Naive thymus-derived CD8-positive, alpha-beta T cell (primary cell): ENCODE measurements at places on chromosomes 3 and 15.

DNA sequence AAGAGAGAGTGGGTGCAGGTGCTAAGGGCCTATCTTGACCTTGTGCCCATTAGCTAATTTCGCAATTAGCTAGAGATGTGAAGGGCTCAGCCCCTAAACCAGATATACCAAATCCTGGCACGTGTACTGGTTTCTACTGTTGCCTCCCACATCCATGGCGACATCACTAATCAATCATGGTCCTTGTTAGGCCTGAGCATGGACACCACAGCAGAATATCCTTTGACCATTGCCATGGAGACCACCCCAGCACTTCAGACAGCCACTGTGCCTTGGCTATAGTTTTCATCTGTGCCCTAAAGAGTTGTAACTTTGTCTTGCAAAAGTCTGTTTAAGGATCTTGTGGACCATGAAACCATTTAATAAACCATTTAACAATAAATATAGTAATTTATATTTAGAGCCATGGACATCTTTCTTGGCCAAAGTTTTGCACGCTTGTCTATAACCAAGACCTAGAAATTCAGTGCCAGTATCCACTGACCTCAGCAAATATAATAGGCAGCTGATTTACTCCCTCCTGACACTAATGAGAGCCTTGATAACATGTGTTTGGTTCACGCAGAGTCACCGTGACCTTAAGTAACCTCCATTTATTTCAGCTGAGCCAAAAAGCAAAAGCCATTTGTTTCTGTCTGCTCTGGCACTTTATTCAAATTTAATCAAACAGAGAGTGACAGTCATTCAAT, 43.4 kb downstream of the COLQ start:
- no peak overlapping the region for H3K4me3 ChIP-seq
- no peaks in the 10 kb centered on the region for H3K27me3 ChIP-seq
- no peak overlapping the region for H3K27ac ChIP-seq
- H3K36me3 ChIP-seq, result peaks cover 2% of the 10 kb centered on the region
- DNase-seq, result no peak

GRCh38 chr3:189626286-189626685, 4.9 kb upstream of the TP63 start:
- no peak overlapping the region for H3K27ac ChIP-seq
- H3K36me3 ChIP-seq, result no peaks in the 10 kb centered on the region
- peaks cover 10% of the 10 kb centered on the region for H3K4me1 ChIP-seq
- H3K4me3 ChIP-seq, result no peak overlapping the region

- no peaks in the 10 kb centered on the region for H3K27me3 ChIP-seq
- H3K36me3 ChIP-seq, result peaks cover 8% of the 10 kb centered on the region
- no peak for DNase-seq
- no peak overlapping the region for H3K27ac ChIP-seq
Measured at GRCh38 chr3:197365586-197365985, 67.2 kb upstream of the DLG1 start.

- no peak for DNase-seq
- H3K36me3 ChIP-seq, result peaks cover 10% of the 10 kb centered on the region
- H3K27me3 ChIP-seq, result peaks cover 15% of the 10 kb centered on the region
- no peak overlapping the region for H3K27ac ChIP-seq
- no peaks in the 10 kb centered on the region for H3K4me1 ChIP-seq
- no peak overlapping the region for H3K4me3 ChIP-seq
Measured at GRCh38 chr15:51121118-51121517, 26.4 kb upstream of the TNFAIP8L3 start.

GRCh38 chr3:83096-83495, 113.5 kb upstream of the CHL1 start:
- H3K4me1 ChIP-seq, result no peaks in the 10 kb centered on the region
- no peak for DNase-seq
- H3K36me3 ChIP-seq, result no peaks in the 10 kb centered on the region
- no peak overlapping the region for H3K4me3 ChIP-seq
- no peak overlapping the region for H3K27ac ChIP-seq
- H3K27me3 ChIP-seq, result peaks cover 9% of the 10 kb centered on the region

- H3K36me3 ChIP-seq, result peaks cover 11% of the 10 kb centered on the region
- H3K4me3 ChIP-seq, result peak overlapping the region; percentile 44
- no peaks in the 10 kb centered on the region for H3K4me1 ChIP-seq
- no peak for DNase-seq
- H3K27me3 ChIP-seq, result peaks cover 3% of the 10 kb centered on the region
Measured at GRCh38 chr3:158733656-158734055, 1.4 kb upstream of the RARRES1 start.

GRCh38 chr15:69661446-69661845, 208.8 kb downstream of the RPLP1 start:
- no peak for DNase-seq
- no peaks in the 10 kb centered on the region for H3K36me3 ChIP-seq
- H3K27me3 ChIP-seq, result peaks cover 5% of the 10 kb centered on the region
- no peak overlapping the region for H3K27ac ChIP-seq

GRCh38 chr15:71817351-71817750, 7.0 kb downstream of the NR2E3 start:
- H3K27me3 ChIP-seq, result no peaks in the 10 kb centered on the region
- H3K4me1 ChIP-seq, result peaks cover 1% of the 10 kb centered on the region
- no peak overlapping the region for H3K4me3 ChIP-seq

DNA sequence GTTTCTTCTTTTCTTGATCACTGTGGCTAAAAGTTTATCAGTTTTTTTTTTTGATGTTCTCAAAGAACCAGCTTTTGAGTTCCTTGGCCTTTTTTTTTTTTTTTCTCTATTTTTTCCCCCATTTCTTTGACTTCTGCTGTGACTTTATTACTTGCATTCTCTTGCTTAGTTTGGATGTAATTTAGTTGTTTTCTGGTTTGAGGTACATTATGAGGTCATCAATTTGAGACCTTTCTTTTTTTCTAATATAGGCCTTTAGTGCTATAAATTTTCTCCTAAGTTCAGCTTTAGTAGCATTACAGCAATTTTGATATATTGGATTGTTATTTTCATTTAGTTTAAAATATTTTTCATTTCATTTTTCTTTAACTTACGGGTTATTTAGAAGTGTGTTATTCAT, 35.3 kb downstream of the TCF12 start:
- no peaks in the 10 kb centered on the region for H3K27me3 ChIP-seq
- no peak overlapping the region for H3K4me3 ChIP-seq
- peaks cover 20% of the 10 kb centered on the region for H3K4me1 ChIP-seq
- H3K36me3 ChIP-seq, result peaks cover 26% of the 10 kb centered on the region
- DNase-seq, result no peak

GRCh38 chr3:89332793-89333192, 225.4 kb downstream of the EPHA3 start:
- H3K4me1 ChIP-seq, result no peaks in the 10 kb centered on the region
- H3K36me3 ChIP-seq, result no peaks in the 10 kb centered on the region
- no peak overlapping the region for H3K4me3 ChIP-seq
- DNase-seq, result no peak

- H3K27me3 ChIP-seq, result no peaks in the 10 kb centered on the region
- H3K36me3 ChIP-seq, result no peaks in the 10 kb centered on the region
- no peak overlapping the region for H3K27ac ChIP-seq
- no peak overlapping the region for H3K4me3 ChIP-seq
- no peaks in the 10 kb centered on the region for H3K4me1 ChIP-seq
Measured at GRCh38 chr3:160001850-160002623, 13.4 kb downstream of the IL12A start.

DNA sequence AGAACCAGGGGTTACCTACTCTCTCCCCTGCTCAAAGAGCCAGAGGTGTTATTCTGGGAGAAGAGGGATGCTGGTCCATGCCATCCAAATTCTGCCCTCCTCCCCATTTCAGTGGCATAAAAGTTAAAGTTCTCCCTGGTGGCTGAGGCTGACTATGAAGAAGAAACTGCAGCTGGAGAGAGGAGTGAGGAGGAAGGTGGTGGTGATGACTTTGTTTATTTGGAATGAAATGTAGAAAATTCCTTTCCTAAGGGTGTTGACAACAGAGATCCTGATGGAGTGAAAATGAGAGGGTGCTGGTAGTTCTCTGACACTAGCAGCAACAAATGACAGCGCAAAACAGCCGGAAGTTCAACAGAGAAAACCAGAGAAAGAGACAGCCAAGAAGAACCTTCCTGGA, 100.4 kb downstream of the PCCB start:
- H3K27ac ChIP-seq, result peak overlapping the region; percentile 63
- H3K4me1 ChIP-seq, result peaks cover 4% of the 10 kb centered on the region
- no peak for DNase-seq
- H3K36me3 ChIP-seq, result peaks cover 11% of the 10 kb centered on the region
- no peaks in the 10 kb centered on the region for H3K27me3 ChIP-seq

GRCh38 chr3:87361956-87362355, 85.6 kb upstream of the POU1F1 start:
- no peaks in the 10 kb centered on the region for H3K27me3 ChIP-seq
- H3K36me3 ChIP-seq, result no peaks in the 10 kb centered on the region
- H3K4me3 ChIP-seq, result no peak overlapping the region

- H3K27ac ChIP-seq, result no peak overlapping the region
- H3K27me3 ChIP-seq, result peaks cover 3% of the 10 kb centered on the region
- no peaks in the 10 kb centered on the region for H3K4me1 ChIP-seq
- no peak overlapping the region for H3K4me3 ChIP-seq
Measured at GRCh38 chr3:53806182-53807116, 39.8 kb downstream of the CHDH start.

GRCh38 chr15:34700891-34701427, 53.8 kb downstream of the GJD2 start:
- H3K4me3 ChIP-seq, result no peak overlapping the region
- H3K36me3 ChIP-seq, result no peaks in the 10 kb centered on the region
- no peak overlapping the region for H3K27ac ChIP-seq
- H3K27me3 ChIP-seq, result peaks cover 8% of the 10 kb centered on the region
- no peak for DNase-seq
